ENCODE measurements at places on chromosomes 11 and 22.
A peak's percentile ranks its signal among the peaks of the same experiment; 100 is the strongest.

- DNase-seq, result no peak
Measured at GRCh38 chr11:102367364-102367763, 20.4 kb downstream of the BIRC2 start.

DNA sequence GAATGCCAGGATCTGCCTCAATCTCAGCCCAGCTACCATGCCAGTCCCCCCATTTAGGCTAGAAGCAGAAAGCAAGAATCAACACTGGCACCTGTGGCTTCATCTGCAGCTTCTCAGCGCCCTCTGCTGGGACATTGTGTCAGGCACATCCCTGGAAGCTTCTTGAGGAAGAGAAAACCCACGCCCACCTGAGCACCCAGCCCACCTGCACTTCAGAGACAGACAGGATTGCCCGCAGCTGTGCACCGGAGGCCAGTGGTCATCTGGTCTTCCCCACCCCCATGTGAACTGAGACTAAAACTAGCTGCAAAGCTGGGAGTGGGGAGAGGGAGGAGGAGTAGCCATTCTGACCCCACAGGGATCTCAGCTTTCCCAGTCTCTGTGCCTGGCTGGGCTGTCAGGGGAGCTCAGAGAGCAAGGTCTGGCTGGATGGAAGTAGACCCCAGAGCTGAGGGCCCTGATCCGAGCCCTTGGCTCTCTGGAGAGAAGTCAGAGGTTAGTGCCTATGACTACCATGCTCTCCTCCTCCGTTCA is 66.8 kb downstream of the FEZ1 start:
- peak; percentile 21 for DNase-seq

DNA sequence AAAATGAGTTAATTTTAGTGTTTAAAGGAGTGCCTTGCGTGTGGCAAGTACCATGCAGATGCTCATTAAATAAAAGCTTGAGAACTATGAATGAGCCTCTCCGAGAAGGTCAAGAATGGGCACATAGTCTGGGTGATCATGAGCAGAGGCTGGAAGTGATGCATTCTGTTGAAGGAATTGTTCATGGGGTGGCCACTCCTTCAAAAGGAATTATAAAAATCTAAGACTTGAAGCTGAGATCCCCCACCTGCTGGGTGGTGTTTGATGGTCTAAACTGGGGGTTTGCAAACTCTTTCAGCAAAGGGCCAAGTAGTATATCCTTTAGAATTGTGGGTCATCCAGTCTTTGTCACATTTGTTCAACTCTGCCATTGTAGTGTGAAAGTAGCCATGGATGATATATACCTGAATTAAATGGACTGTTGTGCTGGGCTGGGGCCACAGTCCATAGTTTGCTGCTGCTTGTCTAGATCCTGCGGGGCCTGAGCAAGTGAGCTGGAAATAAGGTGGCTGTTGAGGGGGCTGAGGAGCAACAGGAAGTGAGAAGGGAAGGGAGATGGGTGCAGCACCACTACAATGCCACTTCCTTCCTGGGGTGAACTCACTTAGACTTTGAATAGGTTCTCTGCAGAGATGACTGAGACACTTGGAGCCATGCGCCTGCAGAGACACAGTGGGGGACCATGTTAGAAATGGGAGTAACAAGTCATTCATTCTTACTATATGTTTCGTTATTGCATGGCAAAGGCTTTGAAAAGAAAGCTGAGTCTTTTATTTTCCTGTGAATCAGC is 179.0 kb downstream of the SNX19 start:
- DNase-seq, result no peak

DNA sequence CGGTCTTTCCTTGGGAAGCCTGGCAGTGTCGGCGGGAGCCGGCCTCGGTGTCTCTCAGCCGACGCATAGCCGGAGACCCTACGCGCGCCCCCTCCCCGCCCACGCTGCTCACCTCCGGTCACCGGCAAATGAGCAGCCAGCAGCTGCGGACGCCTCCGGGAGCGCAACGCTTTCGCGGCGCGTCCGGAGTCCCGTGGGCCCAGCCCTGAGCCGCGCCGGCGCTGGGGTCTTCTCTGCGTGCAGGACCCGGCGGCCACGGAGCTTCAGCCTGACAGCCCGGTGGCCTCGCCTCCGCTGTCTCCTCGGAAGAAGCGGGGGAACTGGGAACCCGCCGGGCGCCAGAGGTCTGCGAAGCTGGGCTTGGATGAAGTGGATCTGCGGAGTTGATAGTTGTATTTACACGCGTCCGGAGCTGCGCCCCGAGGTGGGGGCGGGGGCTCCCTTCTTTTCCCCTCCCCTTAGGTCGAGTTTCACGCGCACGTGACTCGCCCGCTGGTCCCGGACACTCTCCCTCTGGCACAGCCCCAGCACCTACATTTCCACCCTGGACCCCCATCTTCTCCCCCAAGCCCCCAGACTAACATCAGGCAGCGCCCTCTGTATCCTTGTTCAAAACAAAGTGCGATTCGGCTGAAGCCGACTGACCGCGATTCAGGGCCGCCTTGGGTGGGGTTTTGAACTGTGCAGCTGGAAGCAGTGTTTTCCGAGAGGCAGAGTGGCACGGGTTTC is at the start of gene SLC43A1:
Gene SLC43A1 (minus strand): TSS at position 371 of the 729 bp plus-strand sequence. CDS start 1,591 bp downstream, outside the sequence.
- DNase-seq, result peak; percentile 97

DNA sequence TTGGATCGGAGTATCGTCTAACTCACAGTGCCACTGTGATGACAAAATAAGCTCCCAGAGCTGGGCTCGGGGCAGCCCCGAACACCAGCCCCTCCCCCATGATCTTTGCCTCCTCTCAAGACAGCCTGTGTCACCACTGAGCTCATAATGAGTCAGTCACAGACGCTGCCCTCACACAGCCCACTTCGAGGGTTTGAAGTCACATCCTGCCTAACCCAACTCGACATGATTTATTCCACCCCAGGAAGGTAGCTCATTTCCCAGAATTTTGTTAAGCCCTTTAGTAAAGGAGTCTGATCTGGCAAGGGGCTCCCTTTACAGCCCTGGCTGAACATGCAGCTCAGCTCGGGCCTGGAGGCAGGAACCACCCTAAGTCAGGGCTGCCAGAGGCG is 22.8 kb downstream of the MYH9 start:
- DNase-seq, result no peak

GRCh38 chr11:79087961-79088318 is 352.9 kb downstream of the TENM4 start:
- no peak for DNase-seq

DNA sequence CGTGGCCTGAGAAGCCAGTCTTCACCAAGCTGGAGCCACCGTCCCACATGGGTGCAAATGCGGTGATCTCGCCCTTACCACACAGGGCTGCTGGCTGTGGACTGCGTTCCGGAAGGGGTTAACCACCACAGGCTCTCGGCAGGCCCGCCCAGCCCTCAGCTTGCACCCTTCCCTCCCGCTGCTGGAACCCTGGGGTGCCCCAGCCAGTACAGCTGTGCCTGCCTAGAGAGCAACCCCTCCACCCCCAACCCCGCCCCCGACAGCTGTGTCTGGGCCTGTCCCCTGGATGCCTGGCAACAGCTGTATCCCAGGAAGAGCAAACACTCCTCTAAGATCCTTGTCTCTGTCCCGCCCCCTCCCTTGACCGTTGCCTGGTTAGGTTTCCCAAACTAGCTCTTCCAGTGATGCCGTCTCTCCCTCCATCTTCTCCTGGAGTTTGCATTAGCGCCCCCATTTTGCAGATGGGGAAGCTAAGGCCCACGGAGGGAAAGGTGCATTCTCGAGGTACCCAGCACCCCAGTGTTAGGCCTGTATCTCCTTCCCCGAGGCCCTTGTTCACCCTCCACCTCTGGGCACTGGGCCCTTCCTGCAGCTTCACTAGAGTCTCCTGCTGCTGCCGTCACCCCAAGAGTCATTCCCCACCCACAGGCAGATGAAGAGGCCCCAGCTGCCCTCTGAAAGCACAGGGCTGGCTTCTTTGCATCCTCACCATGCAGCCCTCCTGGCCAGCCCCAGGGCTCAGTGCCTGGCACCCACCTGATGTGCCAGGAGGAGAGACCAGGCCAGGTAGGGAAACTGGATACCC is 12.6 kb upstream of the COX8A start:
- peak; percentile 36 for DNase-seq

GRCh38 chr11:116614306-116615210 is 158.2 kb downstream of the BUD13 start:
- no peak for DNase-seq

DNA sequence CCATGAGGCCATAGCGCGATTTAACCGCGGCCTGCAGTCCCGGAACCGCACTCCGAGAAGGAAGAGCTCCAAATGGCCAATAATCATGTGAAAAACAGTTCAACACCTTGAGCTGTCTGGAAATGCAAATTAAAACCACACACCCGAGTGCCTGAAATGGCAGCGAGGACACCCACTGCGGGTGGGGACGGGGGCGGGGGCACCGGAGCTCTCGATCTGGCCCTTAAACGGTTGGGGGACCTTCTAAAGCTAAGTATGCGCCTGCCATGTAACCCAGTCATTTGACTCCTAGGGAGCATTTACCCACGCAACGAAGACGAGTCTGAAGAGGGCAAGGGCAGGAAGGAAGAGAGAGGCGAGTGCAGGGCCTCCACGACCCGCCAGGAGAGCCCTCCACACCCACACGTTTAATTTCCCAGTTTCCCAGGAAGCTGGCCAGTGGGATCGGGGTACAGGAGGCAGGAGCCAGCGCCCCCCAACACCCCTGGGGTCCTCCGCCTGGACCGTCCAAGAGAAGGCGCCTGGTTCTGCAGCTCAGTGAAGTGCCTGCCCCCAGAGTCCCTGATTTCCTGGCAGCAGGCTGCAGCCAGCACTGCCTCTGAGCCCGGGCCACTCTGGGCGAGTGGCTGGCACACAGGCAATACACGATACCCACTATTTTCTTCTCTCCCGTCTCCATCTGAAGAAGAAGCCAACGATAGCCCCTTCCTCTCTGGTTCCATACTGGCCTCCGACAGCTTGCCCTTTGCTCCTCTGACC is 1.7 kb downstream of the TTLL8 start:
- no peak for DNase-seq

GRCh38 chr11:73387594-73388264 is 11.5 kb downstream of the RELT start:
- no peak for DNase-seq

DNA sequence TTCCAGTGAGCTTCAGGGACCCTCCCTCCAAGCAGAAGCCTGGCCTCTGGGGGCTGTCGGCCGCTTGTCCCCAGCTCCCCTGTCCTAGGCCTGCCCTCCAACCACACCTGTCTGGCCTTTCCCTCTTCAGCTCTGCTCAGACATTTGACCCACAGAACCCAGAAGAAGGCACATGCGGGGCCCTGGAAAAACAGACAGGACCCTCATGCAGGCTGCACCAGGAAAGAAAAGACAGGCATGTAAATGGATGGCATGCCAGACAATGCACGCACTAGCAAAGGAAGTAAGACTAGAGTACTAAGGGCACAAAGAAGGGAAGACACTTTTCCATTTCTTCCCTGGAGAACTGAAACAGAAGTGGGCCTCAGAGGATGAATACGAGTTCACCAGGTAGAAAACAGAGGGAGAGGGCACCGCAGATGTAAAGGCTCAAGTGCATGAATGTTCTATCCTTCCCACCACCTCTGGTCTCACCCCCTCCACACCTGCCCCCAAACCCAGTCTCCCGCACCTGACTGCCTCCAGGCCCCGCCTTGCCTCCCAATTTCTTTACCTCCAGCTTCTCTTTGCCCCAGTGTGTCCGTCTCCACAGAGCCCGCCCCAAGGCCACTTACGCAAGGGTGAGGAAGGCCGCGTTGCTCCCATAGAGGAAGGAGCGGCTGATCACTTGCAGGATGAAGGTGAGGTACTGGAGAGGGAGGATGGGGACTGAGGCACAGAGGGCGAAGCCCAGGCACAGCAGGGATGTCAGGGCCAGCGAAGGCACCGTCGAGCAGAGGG is 17.4 kb downstream of the SLC43A3 start:
- no peak for DNase-seq

- no peak for DNase-seq
Measured at GRCh38 chr11:72829884-72830533, 15.8 kb downstream of the ATG16L2 start.

GRCh38 chr11:6638429-6638828 is 17.2 kb downstream of the DCHS1 start:
- no peak for DNase-seq

DNA sequence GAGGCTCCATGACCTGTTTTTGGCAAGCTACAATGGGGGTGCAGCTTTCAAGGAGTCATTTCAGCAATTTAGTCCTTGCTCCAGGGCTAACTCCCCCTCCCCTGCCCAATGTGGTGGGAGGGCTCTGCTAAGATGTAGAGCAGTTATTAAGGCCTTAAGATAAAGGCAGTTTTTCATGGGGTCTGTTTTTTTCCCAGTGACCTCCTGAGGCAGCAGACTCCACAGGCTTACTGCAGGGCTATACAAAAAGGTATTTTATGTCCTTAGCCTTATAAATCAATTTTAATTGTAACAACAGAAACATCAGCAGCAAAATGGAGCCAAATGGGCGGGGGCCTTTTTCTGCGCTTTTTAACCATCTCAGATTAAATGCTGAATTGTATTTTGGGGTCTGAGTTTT is 192.3 kb downstream of the KIRREL3 start:
- DNase-seq, result no peak

GRCh38 chr11:17266781-17267180 is 9.8 kb upstream of the NUCB2 start:
- DNase-seq, result no peak

DNA sequence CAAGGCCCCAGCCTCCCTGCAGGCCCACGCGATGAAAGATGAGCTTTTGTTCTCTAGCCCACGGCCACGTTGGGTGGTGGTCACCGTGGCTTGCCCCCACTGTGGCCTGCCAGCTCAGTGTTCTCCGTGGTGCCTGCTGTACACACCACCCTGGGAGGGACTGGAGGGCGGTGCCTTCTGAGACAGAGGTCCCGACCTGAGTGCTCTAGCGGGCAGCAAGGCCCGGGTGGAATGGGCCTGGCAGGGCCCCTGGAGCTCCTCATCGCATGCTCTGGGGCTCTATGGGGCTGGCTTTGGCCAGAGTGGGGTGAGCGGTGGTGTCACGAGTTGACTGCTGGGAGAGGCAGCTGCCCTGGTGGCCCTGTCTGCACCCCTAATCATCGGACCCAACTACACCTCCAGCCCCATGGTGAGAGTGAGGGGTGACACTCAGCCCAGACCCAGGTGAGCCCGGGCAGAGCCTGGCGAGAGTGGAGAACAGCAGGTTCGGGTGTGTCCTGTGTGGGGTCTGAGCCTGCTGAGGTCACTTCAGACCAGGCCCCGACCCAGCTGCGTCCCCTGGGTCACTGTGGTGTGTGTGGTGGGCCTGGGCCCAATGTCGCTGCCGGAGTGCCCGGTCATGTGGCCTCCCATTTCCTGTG is 541.9 kb downstream of the TBC1D22A start:
- DNase-seq, result no peak

DNA sequence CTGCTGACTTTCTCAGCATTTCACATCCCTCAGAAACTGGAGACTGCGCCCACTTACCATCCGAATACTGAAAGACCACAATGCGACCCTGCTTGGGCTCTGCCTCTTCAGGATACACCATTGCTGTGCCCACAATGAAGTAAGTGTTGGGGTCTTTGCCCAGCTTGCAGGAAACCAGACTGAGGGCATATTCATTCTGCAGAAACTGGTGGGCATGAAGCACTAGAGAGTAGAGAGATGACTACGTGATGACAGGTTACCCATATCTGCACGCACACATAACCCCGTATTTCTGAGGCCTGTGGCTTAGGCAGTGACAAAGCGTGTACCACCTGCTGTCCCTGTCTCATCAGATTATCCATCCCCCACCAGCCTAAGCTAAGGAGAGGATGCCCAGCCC is 14.6 kb upstream of the VWCE start:
- no peak for DNase-seq

- no peak for DNase-seq
Measured at GRCh38 chr11:80240245-80240644, 799.4 kb upstream of the TENM4 start.

- DNase-seq, result peak; percentile 11
Measured at GRCh38 chr22:50081426-50082196, 3.6 kb downstream of the MLC1 start.
